Stimulated activated CD4-positive, alpha-beta T cell treated with anti-CD3 and anti-CD28 coated beads, Interleukin-15, amount 100 ng/mL, for 48 hours (primary cell): ENCODE measurements at places on chromosomes 12 and 14.

- no peak for DNase-seq
Measured at GRCh38 chr12:114163771-114164170, 197.6 kb upstream of the RBM19 start.

GRCh38 chr14:67079846-67080245, 109.4 kb upstream of the GARIN2 start:
- DNase-seq = no peak

GRCh38 chr14:23935158-23935557, 18.4 kb upstream of the DHRS4 start:
- no peak for DNase-seq

DNA sequence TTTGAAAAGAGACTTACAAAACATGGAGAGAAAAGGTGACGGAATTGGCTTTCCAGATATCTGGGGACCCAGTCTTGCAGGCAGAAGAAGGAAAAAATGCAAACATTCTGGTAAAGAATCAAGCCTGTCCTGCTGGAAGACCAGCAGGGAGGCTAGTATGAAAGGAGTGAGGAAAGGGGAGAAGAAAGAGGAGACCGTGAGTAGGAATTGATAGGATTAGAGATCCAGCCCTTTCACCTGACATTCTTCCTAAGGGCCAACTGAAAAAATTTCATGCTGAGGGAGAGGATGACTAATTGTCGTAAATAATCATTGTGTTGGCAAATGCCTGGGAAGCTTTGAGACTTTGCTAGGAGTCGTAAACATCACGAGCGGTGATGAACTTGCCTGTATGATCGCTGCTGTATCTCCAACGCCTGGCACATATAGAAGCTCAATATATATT, 12.1 kb downstream of the BHLHE41 start:
- no peak for DNase-seq

DNA sequence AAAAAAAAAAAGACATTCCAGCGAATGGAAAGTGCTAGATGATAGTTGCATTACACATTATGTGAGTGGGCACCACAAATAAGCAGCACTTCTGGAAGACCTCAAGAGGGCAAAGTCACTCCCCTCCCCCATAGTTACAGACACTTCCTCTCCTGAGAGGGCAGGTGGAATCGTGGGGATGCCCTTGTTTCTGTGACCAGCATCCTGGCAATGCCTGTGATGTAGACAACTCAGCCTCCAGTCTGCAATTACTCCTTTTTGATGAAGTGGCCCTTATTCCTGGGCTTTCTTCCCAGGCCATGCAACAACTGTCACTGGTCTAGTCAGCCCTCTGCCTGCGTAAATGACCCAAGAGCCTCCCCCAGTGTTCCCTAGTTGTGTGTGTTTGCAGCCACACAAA, 104.8 kb downstream of the VRK1 start:
- no peak for DNase-seq

GRCh38 chr12:64532734-64533351, 77.5 kb upstream of the RASSF3 start:
- DNase-seq = no peak

DNA sequence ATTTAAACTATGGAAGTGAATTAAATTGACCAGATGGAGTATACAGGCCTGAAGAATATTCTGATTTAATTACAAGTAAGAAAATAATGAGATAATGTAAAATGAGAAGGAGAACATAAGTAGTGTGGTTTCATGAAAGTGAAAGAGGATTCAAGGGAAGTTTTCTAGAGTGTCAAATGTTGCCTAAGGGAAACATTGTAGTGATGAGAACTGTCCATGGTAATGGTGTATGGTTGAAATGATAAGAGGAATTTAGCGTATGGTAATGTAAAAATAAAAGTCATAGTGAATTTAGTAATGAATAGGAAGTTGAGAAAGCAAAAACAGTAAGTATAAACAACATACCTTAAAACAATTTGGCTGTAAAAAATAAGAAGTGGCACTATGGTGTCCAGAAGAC, 1954.6 kb upstream of the FLRT2 start:
- no peak for DNase-seq

DNA sequence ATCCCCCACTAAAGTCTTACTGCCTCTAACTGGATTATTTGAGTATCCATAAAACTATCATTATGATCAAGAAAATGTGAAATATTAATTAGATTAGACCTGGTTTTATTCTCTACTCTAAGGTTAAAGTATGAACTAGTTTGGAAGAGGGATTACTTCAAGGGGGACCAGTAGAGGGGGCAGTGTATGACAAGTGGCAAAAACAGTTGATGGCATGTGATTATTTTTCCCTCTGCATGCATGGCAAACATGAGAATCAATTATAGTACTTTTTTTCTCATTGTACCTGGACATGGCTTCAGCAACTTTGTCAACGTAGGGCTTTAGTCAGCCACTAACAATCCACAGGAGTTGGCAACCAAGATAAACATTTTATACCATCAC, 145.0 kb upstream of the SLC38A2 start:
- no peak for DNase-seq
